Activated T-cell treated with anti-CD3 and anti-CD28 coated beads, Interleukin-2, amount 50 U/mL, for 48 hours (primary cell): ENCODE measurements at places on chromosomes 2 and 18.

- no peak for DNase-seq
Measured at GRCh38 chr2:239234191-239235175, 166.3 kb downstream of the HDAC4 start.

- DNase-seq = no peak
Measured at GRCh38 chr2:237956402-237956736, 10.4 kb upstream of the UBE2F start.

DNA sequence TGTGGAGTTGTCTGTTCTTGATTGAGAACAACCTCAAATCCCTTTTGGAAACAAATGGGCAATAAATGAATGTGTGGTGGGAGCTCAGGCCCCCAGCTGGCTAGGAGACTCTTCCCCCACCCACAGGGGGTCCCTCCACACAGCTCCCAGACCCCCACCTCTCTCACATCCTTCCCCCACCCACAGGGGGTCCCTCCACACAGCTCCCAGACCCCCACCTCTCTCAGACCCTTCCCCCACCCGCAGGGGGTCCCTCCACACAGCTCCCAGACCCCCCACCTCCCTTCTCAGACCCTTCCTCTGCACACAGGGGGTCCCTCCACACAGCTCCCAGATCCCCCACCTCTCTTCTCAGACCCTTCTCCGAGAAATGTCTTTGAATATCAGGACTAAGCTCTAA lies 79.0 kb upstream of the CTDP1 start:
- DNase-seq = no peak

DNA sequence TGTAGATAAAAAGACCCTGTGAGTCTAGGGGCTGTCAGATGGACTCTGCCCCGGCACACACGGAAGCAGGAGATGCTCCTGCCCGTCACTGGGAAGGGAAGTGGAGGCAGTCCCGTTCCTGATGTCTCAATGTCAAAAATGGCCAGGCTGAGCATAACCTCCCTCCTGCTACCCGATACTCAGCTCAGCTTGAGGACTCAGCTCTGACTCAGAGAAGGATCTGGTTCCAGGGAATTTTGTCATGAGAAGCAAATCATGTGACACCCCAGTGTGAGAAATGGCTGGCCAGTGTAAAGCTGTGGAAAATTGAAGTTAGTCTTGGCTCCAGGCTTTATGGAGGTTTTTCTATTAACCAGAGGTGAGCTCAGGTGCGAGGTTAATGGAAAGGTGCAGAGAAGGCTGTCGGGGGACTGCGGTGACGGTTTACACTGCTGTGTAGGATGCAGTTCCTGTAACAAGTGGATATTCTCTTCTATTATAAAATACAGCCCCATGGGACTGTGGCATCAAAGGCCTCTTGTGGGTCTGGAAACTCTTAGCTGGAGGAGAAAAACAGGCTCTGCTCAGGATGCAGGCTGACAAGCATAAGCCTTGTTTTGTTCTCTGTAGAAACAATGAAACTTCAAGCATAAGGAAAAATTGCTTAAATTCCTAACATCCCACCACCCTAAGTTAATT lies 24.7 kb upstream of the AGAP1 start:
- DNase-seq = no peak

- no peak for DNase-seq
Measured at GRCh38 chr18:68519336-68519735, 195.6 kb downstream of the TMX3 start.

DNA sequence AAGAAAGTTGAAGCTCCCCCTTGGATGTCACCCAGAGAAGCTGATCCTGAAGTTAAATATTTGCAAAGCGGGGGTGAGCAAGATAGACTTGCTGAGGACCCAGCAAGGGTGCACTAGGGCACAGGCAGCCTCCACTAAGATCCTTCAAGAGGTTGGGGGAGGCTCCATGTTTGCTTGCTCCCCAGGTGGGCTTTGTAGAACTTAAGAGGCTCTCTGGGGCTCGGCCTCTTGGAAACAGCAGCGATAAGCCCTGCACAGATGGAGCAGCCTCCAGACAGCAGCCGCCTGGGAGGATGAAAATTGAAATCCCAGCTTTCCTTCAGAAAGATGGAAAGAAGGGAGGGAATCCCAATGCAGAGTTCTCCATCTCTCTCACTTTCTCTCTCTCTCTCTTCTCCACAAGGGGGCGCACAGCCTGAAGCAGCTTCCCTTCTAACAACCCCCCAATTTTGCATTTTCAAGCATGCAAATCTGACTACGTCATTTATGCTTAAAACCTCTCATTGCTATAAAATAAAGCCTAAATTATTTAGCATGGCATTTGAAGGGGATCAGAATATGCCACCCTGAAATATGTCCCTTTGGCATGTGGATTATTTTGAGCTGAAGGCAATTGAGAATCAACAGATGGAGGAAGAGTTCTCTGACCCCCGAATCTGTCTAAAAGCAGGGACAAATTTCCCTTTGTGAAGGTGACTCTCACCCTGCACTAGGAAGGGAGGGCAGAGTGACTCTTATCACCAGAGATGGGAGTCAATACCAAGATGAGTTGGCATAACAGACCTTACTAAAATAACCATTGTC lies 185.7 kb upstream of the KLHL29 start:
- no peak for DNase-seq

- DNase-seq = no peak
Measured at GRCh38 chr18:346600-346999, 78.8 kb upstream of the THOC1 start.
